ENCODE measurements at places on chromosomes 12 and 14.

DNA sequence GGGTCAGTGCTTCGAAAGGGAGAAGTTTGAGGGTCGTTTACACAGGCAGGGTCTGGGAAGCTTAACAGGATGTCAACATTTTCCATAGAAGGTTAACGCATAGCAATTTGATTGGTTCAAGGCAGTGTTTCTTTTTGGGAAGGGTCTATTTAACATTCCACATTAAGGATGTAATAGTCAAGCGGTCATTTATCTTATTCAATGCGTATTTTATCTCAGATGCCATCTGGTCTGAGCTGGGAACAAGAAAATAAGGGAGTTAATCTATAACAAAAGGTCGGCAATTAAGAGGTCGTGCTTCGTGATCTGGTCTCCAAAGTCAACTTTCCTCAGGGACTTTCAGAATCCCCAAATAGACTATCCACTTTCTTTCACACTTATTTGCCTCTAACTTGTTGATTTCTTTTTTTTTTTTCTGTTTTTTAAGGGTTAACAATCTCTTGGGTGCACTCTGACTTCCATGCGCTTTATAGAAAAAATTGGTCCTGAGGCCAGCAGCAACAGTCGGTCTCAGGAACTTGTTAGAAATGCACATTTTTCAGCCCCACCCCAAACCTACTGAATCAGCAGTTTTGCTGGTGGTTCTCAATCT, 550 bp upstream of the RESF1 start:
- DNase-seq: no peak

DNA sequence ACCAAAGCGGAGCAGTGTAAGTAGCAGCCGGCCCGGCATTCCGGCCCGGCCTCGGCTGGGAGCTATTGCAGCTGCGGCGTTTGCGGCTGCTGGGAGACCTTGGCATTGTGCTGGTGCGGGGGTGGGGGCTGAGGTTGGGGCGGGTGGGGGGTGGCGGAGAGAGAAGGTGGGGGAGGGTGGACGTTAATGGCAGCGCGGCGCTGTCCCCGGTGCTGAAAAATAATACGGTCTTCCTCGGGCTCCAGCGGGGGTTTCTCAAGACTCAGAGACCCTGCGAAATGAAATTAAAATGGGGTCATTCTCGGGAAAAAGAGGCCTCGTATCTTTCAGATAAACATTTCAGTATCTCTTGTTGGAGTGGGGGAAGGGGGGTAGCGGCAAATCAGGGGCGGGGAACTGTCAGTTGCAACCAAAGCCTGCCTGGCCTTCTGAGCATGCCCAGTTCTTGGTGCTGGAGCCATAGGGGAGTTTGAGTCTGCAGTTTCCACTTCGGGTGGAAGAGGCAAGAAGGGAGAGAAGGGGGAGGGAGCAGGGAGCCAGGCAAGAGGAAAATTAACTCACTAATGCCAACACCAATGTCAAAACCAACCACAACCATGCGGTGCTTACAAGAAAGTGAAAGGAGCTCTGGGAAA, 414 bp downstream of the UNC79 start:
- no peak for DNase-seq

DNA sequence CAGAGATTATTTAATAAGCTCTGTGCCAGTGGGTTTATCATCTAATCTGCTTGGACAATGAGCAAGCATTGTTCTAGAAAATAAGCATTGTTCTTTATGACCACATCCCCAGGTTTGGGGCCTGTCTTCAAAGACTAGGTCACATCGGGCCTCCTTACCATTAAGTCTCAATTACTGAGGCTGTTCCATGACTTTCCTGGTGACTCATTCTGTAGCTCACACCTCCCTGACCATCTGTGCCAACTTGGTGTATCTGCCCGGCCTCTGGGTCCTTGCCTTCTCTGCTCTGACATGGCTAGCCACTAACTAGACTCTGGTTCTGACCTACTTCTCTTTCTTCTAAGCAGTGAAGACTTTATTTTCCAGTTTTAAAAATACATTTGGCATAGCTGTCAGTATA, 44.4 kb upstream of the PLEKHA5 start:
- DNase-seq: no peak

GRCh38 chr12:88035907-88036289, 6.7 kb upstream of the C12orf50 start:
- no peak for DNase-seq
